ENCODE measurements at places on chromosomes 7 and 10.
A peak's percentile ranks its signal among the peaks of the same experiment; 100 is the strongest.

- no peak for DNase-seq
Observed at GRCh38 chr7:130441408-130441869, 623 bp upstream of the CEP41 start.

DNA sequence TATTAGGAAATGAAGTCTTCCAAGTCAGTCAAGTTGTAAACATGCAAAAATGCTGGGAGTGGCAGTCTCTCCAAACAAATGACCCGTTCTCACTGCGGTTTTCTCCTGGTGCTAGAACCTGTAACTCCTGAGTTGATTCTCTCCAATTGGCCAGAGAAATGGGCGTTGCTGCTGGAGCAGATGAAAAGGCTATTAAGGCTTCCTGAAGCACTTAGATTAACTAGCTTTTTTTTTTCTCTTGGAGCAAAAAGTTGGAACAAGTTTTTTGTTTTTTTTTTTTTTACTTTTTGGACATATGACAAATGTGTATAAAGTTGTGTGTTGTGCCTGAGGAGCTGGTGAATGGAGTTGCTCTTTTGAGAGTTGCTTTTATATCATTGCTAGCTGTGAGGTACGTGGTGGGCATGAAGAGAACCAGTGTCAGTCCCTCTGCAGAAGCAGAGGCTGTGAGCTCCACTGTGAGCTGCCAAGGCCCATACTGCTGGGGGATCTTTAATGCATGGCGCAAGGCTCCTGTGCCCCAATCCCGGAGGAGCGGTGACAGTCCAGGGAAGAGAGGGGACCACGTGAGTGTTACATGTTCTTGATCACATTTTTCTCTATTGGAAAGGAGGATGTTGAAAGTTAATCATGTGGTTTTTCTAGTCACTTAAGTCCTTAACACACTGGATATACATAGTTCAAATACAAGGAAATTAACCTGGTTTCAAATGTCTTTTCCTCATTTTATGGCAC, 393.6 kb upstream of the GALNT17 start:
- no peak for DNase-seq

GRCh38 chr10:68125772-68126171, 16.5 kb downstream of the MYPN start:
- no peak for DNase-seq

GRCh38 chr10:131785121-131785460, 115.7 kb upstream of the PPP2R2D start:
- no peak for DNase-seq

- DNase-seq = no peak
Observed at GRCh38 chr7:124924906-124925305, 4.7 kb downstream of the POT1 start.

DNA sequence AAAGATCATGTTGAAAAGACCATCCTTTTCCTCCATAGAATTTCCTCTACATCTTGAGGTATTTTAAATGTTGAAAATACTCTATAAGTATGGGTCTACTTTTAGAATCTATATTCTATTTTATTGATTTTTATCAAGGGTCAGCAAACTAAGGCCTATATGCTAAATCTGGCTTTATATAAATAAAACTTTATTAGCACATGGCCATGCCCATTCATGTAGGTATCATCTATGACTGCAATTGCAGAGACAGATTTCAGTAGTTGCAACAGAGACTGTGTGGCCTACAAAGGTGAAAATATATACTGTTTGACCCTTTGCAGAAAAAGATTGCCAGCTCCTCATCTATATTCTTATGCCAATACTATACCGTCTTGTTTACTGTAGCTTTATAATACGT, 72.7 kb downstream of the TAX1BP1 start:
- DNase-seq = no peak

DNA sequence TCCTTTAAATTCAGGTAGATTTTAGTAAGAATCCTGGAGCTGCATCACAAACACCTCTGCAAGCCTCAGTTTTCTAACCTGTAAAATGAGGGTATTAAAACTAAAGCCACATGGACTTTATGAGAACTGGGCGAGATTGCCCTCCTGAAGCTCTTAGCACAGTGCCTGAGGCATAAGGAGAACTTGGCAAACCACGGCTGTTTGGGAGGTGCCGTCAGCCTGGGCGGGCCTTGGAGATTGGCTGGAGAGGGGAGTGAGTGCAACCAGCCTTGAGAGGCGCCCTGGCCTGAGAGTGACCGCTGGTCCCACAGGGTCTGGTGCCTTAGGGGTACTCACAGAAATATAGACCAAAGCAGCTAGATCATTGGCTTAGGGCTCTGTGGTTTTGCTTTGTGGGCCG, 5.4 kb upstream of the TNS3 start:
- no peak for DNase-seq

- DNase-seq = no peak
Observed at GRCh38 chr7:51240868-51241267, 75.7 kb downstream of the COBL start.

DNA sequence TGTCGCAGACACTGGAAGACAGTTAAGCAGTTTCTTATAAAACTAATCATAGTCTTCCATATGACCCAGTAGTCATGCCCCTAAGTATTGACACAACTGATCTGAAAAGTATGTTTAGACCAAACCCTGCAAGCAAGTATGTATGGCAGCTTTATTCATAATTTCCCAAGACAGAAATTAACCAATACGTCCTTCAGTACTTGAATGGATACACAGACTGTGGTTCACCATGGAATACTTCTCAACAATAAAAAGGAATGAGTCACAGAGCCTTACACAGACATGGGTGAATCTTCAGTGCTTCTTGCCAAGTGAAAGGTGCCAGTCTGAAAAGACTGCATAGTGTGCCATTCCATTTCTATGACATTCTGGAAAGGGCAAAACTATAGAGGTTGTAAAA, 50.2 kb upstream of the AKR1E2 start:
- DNase-seq = no peak

DNA sequence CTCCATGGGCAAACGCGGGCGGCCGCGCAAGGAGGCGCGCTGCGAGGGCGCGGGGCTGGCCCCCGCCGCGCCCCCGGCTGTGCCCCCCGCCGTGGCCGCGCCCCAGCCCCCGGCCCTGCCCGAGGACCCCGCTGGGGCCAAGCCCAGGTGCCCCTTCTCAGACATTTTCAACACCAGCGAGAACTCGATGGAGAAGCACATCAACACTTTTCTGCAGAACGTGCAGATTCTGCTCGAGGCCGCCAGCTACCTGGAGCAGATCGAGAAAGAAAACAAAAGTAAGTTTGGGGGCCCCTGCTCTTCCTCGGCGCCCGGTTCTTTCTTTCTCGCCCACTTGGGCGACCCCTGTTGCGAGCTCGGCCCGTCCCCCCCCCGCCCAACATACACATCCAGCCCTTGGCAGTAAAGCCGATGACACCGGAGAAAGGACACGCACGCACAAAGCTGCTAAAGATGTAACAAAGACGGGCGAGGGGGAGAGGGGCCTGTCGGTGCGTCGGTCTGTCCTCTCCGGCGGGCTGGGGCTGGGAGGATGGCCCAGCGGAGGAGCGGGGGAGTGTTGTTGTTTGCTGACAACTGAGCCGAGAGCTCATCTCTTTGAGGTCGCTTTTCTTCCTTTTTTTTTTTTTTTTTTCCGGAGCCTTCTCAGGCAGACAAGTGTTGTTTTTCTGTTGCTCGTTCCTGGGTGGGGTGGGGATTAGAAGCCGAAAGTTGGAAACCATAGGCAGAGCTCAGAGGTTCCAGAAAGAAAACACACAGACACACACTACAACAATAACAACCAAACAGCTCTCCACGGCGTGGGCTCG, 604 bp downstream of the MXI1 start:
- peak; percentile 55 for DNase-seq

DNA sequence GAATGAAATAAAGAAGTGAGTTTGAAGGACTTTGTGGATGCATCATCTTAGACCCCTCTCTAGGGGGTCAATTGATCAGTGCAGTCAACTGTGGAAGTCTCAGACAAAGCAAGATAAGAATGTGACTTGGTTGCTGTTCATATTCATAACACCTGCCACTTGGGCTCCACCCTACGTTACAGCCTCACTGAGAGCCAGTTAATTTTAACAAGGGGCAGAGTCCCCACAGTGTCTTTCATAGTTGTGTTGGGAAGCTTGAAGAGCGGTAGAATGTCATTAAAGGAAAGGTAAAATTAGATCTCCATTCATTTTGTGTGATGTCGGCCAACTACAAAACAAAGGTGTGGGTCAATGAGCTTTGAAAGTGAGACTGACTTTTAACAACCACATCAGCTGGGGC, 442.1 kb upstream of the C7orf33 start:
- no peak for DNase-seq

DNA sequence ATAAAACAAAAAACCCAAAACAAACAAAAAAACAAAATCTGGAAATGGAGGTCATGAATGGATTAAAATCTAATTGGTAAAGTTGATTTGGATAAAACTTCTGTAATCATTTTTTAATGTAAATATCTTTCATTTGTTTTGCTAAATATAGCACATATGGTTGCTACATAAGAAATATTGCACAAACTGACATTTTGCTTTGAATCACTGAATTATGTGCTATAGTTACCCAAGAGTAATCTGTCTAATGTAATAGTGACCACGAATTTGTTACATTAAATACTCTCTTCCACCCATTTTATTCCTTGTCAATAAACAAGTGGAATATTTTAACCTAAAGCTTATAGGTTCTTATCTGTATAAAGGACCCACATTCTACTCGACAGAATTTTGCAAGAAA, 6.2 kb downstream of the CFAP58 start:
- no peak for DNase-seq

DNA sequence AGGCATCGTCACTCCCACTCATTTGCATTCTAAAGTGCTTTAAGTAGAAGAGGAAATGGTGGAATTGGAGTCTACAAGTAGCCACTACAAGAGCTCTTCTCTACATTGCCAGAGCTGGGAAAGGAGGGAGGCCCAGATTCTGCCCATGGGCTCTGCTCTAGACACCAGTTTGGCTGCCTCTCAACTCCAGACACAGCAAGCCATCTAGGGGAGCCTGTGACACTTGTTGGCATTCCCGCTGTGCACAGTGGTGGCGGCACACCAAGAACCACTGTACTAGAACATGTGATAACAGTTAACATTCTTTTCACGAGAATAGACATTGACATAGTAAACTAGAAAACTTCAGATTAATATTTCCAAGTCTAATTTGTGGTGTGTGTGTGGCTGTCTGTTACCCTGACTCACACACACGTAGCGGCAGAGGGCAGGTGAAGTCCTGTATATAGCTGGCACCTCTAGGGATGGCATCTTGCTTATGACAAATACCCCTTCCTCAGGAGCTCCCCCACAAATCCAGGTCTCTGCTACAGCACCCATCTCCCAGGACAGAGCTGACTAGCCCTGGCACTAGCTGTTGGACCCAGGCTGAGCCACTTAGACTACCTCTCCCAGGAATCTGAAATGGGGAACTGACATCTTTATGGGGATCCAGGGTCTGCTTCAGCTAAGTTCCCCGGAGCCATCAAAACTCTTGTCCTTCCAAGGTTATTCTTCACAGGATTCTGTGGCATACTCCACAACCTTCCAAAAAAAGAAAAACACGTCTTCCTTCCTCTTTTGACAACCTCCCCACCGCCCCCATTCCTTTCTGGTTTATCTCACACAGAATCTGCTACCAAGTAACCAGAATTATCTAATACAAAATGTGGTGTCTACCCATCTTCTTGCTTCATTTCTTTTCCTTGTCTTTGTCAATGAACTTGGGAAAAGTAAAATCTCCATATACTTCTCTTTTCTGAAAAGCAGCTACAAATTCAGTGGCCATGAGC, 54.7 kb upstream of the MRLN start:
- DNase-seq = no peak

Measured in germinal center (tissue), 1 donor.